Activated CD4-positive, alpha-beta T cell treated with anti-CD3 and anti-CD28 coated beads, Interleukin-2, amount 10 ng/mL, durations not matched to agents 24 days and 14 days (primary cell): ENCODE measurements at places on chromosomes 1 and 21. TPM values are rescaled to one million over a fixed set of nuclear protein-coding genes. Genes with fewer than 3 reads are reported as not detected.

DNA sequence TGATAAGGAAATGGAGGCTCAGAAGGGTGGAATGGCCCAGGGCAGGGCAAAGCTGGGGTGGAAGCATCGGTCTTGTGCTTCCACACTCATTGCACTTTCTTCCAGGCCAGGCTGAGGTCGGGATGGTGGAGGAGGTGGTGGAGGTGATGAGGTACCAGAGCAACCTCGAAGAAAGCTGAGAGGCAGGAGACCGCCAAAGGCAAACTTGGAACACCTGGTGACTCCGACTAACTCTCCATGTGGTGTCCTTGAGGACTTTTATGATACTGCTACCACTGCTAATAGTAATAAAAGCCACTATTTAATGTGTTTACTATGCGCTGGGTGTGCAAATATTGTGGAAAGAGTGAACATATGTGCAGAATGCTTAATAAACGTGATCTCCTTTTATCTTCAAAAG lies 16.9 kb upstream of the BTG2 start:
- DNase-seq, result peak; percentile 71
- peaks cover 64% of the 10 kb centered on the region for H3K4me1 ChIP-seq
- H3K27ac ChIP-seq, result peak overlapping the region; percentile 97
- peak overlapping the region; percentile 82 for H3K4me3 ChIP-seq
- peaks cover 2% of the 10 kb centered on the region for H3K36me3 ChIP-seq

Gene SPRR3
- total RNA-seq, result not detected in 2 replicates

Gene KCNA3
- total RNA-seq, result 26.9 and 29.5 TPM in 2 replicates

- H3K27ac ChIP-seq, result no peak overlapping the region
- peaks cover 11% of the 10 kb centered on the region for H3K4me1 ChIP-seq
- DNase-seq, result peak; percentile 92
- peaks cover 3% of the 10 kb centered on the region for H3K36me3 ChIP-seq
These were observed 49.8 kb downstream of the ACOT7 start for GRCh38 chr1:6343506-6344405.

DNA sequence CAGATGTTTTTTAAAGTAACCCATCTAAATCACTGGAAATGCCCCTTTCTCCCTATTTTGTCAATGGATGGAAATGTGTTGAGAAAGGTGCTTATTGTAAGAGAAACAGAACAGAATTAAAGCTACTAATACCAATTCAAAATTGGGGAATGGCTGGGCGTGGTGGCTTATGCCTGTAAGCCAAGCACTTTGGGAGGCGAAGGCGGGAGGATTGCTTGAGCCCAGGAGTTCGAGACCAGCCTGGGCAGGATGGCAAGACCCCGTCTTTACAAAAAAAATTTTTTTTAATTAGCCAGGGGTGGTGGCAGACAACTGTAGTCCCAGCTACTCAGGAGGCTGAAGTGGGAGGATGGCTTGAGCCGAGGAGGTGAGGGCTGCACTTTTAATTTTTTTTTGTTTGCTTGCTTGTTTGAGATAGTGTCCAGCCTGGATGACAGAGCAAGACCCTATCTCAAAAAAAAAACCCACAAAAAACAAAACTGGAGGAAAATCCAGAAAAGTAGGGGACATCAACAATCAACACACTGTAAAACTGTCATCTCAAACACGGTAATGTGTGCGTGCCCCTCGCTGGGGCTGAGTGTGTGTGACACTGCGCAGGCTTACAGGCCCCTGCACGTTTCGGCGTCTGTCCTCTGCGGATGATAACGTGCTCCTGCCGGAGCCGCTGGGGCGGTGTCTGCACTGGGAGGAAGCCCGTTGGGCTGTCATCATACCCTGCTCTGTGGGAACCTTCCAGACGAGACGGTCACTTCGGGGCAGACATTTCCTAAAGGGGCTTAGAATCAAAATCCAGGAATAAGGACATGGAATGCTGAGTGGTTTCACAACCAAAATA lies 11.6 kb upstream of the POFUT2 start:
- H3K27me3 ChIP-seq, result no peaks in the 10 kb centered on the region
- no peak overlapping the region for H3K27ac ChIP-seq
- no peak overlapping the region for H3K4me3 ChIP-seq
- DNase-seq, result no peak
- no peaks in the 10 kb centered on the region for H3K4me1 ChIP-seq
- H3K36me3 ChIP-seq, result no peaks in the 10 kb centered on the region

Gene PCBP3
- 7.5 and 9.7 TPM in 2 replicates for total RNA-seq

Gene OR2L5
- not detected in 2 replicates for total RNA-seq

DNA sequence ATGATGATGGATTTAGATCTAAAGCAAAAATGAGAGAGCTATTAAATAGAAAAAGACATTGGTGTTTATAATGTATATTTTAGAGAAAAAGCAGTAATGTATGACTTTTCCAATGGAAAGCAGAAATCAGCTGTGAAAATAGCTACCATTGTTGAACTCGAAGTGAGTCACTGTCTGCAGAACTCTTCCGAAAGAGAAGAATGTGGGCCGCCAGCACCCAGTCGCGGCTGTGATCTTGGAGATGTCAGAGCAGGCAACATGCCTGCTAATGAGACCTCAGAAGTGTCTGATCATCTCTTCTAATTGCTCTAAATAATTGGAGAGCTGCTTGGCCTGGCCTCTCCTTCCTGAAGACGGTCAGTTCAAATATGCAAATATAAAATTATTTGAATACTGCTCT lies 333.6 kb upstream of the RUNX1 start:
- no peak overlapping the region for H3K4me3 ChIP-seq
- H3K27me3 ChIP-seq, result peaks cover 1% of the 10 kb centered on the region
- H3K36me3 ChIP-seq, result no peaks in the 10 kb centered on the region
- no peak overlapping the region for H3K27ac ChIP-seq
- DNase-seq, result peak; percentile 45

- no peaks in the 10 kb centered on the region for H3K36me3 ChIP-seq
- DNase-seq, result no peak
- peaks cover 3% of the 10 kb centered on the region for H3K4me1 ChIP-seq
- H3K27ac ChIP-seq, result no peak overlapping the region
These were observed 299.4 kb upstream of the LYPLAL1 start for GRCh38 chr1:218874313-218874712.

DNA sequence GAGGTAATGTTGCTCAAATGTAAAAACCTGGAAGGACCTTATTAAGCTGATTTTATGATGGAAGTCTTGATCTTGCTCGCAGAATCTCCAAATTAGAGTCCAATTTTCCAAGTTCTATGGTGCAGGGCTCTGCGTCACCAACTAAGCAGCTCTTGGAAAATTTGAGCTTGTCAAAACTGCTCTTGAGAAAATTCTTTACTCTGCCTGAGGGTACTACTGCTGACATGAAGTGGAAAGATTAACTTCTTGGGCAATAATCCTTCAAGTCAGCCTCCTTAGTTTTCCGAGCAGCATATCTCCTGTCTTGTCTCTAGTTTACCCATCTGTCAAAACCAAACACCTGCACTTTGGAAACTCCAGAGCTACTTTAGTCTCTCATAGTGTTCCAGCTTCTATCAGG lies 293.7 kb downstream of the KCTD3 start:
- no peaks in the 10 kb centered on the region for H3K4me1 ChIP-seq
- no peaks in the 10 kb centered on the region for H3K36me3 ChIP-seq
- H3K27me3 ChIP-seq, result no peaks in the 10 kb centered on the region
- no peak overlapping the region for H3K4me3 ChIP-seq
- H3K27ac ChIP-seq, result no peak overlapping the region

DNA sequence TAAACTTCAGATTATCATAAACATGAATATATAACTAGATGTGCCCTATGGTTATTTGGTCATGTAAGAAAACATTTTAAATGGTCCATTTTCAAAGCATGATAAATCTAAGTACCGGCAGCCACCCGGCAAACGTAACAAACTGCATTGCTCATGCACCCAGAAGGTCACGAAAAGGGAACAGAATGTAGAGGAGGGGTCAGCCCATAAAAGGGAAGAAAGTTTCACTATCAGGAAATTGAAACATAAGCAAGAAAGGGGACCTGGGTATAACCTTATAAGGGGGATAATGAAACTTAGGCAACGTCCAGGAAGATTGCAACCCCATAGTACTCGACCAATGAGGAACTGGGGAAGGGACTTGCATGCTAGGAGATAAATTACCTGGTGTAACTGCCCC lies 421.2 kb upstream of the ZRANB2 start:
- DNase-seq, result no peak
- no peak overlapping the region for H3K4me3 ChIP-seq
- no peak overlapping the region for H3K27ac ChIP-seq
- no peaks in the 10 kb centered on the region for H3K4me1 ChIP-seq

DNA sequence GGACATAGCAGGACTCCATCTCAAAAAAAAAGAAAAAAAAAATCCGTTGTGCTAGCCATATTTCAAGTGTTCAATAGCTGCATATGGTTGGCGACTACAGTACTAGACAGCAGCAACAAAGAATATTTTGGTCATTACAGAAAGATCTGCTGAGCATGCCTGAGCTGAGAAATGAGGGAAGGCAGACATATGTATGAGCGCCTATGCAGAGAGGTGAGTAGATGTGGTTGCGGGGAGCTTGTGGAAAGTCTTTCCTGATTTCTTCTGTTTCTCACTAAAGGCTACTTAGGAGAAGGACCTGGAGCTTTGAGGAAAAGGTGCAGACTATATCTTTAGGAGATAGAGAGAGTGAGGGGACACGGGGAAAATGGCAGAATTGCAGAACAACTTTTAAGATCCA lies 21.0 kb upstream of the APP start:
- no peaks in the 10 kb centered on the region for H3K36me3 ChIP-seq
- no peak overlapping the region for H3K4me3 ChIP-seq
- no peaks in the 10 kb centered on the region for H3K27me3 ChIP-seq
- DNase-seq, result no peak
- H3K27ac ChIP-seq, result no peak overlapping the region

GRCh38 chr21:41611966-41612606 lies 104.1 kb upstream of the TMPRSS2 start:
- H3K36me3 ChIP-seq, result no peaks in the 10 kb centered on the region
- H3K4me1 ChIP-seq, result no peaks in the 10 kb centered on the region
- peaks cover 5% of the 10 kb centered on the region for H3K27me3 ChIP-seq

- peaks cover 13% of the 10 kb centered on the region for H3K27me3 ChIP-seq
- H3K4me3 ChIP-seq, result no peak overlapping the region
- no peak overlapping the region for H3K27ac ChIP-seq
- peaks cover 14% of the 10 kb centered on the region for H3K4me1 ChIP-seq
- no peak for DNase-seq
These were observed 18.9 kb upstream of the SLC26A9 start for GRCh38 chr1:205961991-205962820.

- H3K27ac ChIP-seq, result no peak overlapping the region
- no peaks in the 10 kb centered on the region for H3K27me3 ChIP-seq
- DNase-seq, result no peak
These were observed 77.7 kb downstream of the CC2D1B start for GRCh38 chr1:52288286-52288685.

Gene CLDN17
- total RNA-seq, result not detected in 2 replicates

Gene MEGF6
- 1.7 and 2.1 TPM in 2 replicates for total RNA-seq

- no peak for DNase-seq
- no peaks in the 10 kb centered on the region for H3K36me3 ChIP-seq
- no peak overlapping the region for H3K4me3 ChIP-seq
- H3K27ac ChIP-seq, result peak overlapping the region; percentile 56
These were observed 37.4 kb downstream of the CITED4 start for GRCh38 chr1:40824591-40825434.

GRCh38 chr1:246155923-246156322 lies 351.2 kb downstream of the SMYD3 start:
- no peaks in the 10 kb centered on the region for H3K36me3 ChIP-seq
- no peak overlapping the region for H3K4me3 ChIP-seq
- H3K27me3 ChIP-seq, result no peaks in the 10 kb centered on the region
- no peak for DNase-seq
- H3K4me1 ChIP-seq, result no peaks in the 10 kb centered on the region
- H3K27ac ChIP-seq, result no peak overlapping the region

GRCh38 chr1:9385801-9386573 lies 93.3 kb downstream of the SPSB1 start:
- peaks cover 9% of the 10 kb centered on the region for H3K4me1 ChIP-seq
- no peaks in the 10 kb centered on the region for H3K36me3 ChIP-seq
- no peak overlapping the region for H3K27ac ChIP-seq
- no peak overlapping the region for H3K4me3 ChIP-seq
- DNase-seq, result no peak

GRCh38 chr1:167093846-167094516 lies at the start of gene STYXL2:
Gene STYXL2 (plus strand): TSS chr1:167094075. CDS start chr1:167094850, 775 bp downstream.
- no peaks in the 10 kb centered on the region for H3K36me3 ChIP-seq
- peaks cover 24% of the 10 kb centered on the region for H3K4me1 ChIP-seq
- no peak within 1 kb of the TSS for H3K4me3 ChIP-seq
- H3K27ac ChIP-seq, result no peak within 1 kb of the TSS
- DNase-seq, result no peak

- no peak overlapping the region for H3K4me3 ChIP-seq
- no peak overlapping the region for H3K27ac ChIP-seq
- peaks cover 5% of the 10 kb centered on the region for H3K27me3 ChIP-seq
- no peaks in the 10 kb centered on the region for H3K36me3 ChIP-seq
- no peak for DNase-seq
These were observed 8.3 kb downstream of the PTPRF start for GRCh38 chr1:43538969-43539368.

GRCh38 chr1:170853302-170853701 lies 82.0 kb upstream of the MROH9 start:
- H3K27me3 ChIP-seq, result peaks cover 2% of the 10 kb centered on the region
- H3K4me1 ChIP-seq, result no peaks in the 10 kb centered on the region
- H3K4me3 ChIP-seq, result no peak overlapping the region

Gene FMOD
- total RNA-seq, result 1.4 and 1.9 TPM in 2 replicates

DNA sequence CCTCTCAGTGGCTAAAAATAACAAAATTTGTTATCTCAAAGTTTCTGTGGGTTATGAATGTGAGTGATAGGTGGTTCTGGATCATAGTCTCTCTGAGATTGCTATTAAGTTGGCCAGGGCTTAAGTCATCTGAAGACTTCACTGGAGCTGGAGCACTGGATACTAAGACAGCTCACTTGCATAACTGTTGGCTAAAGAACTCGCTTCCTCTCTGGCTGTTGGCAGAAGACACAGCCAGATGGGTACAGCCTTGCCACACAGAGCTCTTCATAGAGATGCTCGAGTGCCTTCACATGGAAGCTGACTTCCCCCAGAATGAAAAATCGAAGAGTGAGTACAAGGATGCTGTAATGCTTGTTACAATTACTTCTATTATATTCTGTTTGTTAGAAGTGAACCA lies 333.8 kb downstream of the ZP4 start:
- no peaks in the 10 kb centered on the region for H3K36me3 ChIP-seq
- H3K27me3 ChIP-seq, result peaks cover 11% of the 10 kb centered on the region
- no peak for DNase-seq
- no peak overlapping the region for H3K4me3 ChIP-seq
- H3K4me1 ChIP-seq, result no peaks in the 10 kb centered on the region

- peak overlapping the region; percentile 75 for H3K4me3 ChIP-seq
- peaks cover 30% of the 10 kb centered on the region for H3K4me1 ChIP-seq
- H3K27me3 ChIP-seq, result peaks cover 69% of the 10 kb centered on the region
- no peak overlapping the region for H3K27ac ChIP-seq
- peaks cover 2% of the 10 kb centered on the region for H3K36me3 ChIP-seq
- DNase-seq, result no peak
These were observed 914 bp upstream of the ADGRB2 start for GRCh38 chr1:31765041-31765467.

- H3K27me3 ChIP-seq, result no peaks in the 10 kb centered on the region
- H3K4me3 ChIP-seq, result peak overlapping the region; percentile 47
- peak; percentile 83 for DNase-seq
These were observed 107.1 kb downstream of the NIBAN1 start for GRCh38 chr1:184866991-184867788.

DNA sequence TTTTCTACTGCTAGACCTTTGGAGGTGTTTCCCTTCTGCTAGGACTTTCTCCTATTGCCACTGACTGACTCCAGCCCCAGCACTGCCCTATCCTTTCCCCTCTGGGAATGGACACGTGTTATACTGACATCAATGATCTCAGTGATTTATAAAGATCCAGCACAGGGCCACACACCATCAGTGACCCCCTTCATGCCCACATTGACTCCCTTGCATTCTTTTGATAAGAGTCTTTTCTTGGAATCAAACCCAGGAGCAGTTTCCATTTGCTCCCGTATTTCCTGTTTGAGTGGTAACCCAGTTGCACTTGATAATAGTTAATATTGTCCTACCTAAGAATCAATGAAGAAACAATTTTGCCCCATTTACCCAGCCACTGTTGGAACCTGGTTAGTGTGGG lies 501.0 kb upstream of the USP24 start:
- no peaks in the 10 kb centered on the region for H3K27me3 ChIP-seq
- DNase-seq, result no peak

Gene KCND3
- total RNA-seq, result 0.07 TPM in 1 of 2 replicates, not detected in the other
